GM06990 (cell line): ENCODE measurements at places on chromosomes 2 and 18.

DNA sequence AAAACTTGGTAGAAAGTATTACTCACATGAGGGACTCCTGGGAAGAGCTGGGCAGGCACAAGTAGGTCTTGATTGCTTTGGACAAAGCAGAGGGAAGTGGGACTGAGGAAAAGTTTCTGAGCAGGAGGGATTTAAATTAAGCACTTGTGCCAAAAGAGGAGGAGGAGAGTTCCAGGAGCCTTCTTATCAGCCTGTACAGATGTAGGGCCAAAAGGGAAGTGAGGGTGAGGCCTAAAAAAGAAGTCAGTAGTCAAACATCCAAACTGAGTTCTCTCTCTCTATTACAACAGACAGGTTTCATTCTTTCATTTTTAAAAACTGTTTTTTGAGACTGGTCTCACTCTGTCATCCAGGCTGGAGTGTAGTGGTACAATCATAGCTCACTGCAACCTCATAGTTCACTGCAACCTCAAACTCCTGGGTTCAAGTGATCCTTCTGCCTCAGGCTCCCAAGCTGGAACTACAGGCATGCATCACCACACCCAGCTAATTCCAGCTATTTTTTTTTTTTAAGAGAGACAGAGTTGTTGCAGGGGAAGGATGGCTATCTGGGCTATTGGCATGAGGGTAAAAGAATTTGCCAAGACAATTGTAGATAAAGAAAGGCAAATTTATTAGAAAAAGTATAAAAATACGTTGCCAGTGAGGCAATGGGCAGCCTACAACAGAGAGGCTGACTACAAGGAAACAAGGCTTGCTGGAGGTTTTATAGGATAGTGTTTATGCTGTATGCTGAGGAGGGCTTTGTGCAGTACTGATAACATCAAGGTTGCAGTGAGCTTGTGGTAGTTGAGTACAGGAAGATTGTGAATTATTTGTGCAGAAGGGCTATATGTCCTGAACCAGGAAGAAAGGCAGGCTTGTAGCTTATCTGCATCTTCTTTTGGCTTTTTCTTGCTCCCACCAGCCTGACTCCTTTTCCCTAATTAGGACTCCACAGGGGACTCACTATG, 29.0 kb downstream of the CFAP210 start:
- no peak for DNase-seq

DNA sequence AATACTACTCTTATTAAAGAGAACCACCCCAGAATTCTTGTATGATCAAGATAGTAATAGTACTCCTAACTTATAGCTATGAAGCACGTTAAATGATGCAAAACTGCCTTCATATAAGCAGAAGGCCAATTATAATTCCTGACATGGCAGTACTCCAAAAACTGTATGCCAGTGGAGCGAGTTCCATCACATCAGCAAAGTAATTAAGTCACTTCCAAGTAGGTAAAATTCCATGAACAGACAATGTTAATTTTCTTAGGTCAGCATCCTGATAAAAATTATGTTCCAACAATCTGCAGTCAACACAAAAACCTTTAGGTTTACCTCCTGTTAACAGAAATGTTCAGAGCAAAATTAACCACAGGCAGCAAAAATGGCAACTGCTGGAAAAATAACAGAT, 136.7 kb downstream of the CDH2 start:
- DNase-seq: no peak

GRCh38 chr2:70978341-70979179, at the start of gene ANKRD53:
ANKRD53 (plus strand) TSS chr2:70978630; CDS start chr2:70978646, 16 bp downstream.
- peak; percentile 41 for DNase-seq

GRCh38 chr2:160735696-160736095, 242.1 kb upstream of the RBMS1 start:
- DNase-seq: no peak

GRCh38 chr2:159168707-159169106, 117.8 kb downstream of the WDSUB1 start:
- DNase-seq: no peak

DNA sequence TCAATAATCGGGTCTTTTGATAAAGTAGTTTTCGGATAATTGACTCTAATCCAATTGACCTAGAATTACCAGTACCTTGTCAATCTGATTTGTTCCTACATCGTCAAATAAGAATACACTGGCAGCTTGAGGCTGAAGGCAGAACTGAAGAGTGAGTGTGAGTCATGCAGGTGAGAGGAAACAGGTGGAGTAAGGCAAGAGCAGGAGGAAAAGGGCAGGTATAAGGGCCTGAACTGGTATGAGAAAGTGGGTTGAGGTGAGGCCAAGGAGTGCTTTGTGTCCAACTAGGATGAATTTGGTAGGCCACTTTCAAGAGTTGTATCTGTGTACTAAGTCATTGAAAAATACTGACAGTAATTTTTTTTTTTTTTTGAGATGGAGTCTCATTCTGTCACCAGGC, 186.0 kb downstream of the ZNF385B start:
- DNase-seq: no peak

DNA sequence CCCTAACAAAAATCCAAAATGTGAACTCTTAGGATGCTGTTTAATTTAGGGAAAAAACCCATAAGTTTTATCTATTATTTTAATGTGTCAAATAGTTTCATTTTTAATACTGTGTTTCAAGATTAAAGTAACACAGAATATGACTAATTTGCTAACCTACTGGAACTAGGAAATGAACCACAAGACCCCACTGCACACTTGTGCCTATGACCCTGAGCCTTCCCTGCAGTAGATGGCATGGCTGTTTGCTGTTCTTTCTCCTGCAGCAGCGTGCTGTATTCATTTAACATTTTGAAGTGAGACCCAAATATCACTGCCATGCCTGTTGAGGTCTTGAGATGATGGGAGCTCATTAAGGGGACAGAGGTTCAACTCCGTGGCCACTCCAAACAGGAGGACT, 565.2 kb upstream of the NRP2 start:
- DNase-seq: no peak

GRCh38 chr2:105102963-105103421, 65.1 kb downstream of the MRPS9 start:
- no peak for DNase-seq

- no peak for DNase-seq
Measured at GRCh38 chr2:155687181-155687580, 645.3 kb downstream of the NR4A2 start.

GRCh38 chr2:209642146-209642820, 129.3 kb upstream of the UNC80 start:
- DNase-seq: no peak

DNA sequence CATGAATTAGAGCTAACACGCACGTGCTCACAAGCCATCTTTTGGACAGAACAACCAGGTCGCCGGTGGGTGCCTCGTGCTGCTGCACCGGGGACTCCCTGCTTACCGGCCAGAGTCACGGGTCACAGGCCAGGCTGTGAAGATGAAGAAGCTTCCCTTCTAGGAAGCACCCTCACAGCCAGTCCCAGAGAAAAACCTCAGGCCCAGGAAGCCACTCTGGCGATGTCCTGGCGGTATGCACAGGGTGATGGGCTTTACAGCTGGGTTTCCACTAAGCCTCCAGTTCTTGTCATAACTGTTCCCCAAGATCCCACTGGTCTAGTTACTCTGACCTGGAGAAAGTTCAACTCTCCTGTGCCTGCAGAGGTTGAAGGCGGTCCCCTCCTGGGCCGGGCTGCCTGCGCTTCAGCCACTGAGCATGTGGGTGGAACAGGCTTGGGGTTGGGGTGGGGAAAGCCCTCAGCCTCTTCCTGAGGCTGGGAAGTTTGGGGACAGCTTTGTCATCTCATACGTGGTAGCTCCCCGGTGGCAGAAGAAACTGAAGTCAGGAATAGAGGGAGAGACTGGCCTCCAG, 15.2 kb upstream of the DIS3L2 start:
- DNase-seq: no peak

DNA sequence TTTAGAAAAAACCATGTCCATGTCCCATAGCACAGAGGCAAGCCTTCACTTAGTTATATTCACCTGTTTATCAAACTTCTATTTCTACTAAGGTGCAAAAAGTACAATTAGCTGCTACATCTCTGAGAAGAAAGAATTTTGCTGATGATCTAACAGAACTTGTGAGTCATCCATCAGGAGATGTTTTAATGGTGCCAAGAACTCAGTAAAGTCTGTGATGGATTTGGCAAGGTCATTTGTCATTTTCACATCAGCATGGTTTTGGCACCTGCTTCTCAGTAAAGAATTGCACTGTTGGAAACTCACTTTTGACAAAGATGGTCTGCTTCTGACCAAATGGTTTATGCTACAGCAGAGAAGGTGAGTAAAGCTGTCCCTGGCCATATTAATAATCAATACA, 195.7 kb upstream of the TMEFF2 start:
- DNase-seq: no peak

GRCh38 chr2:41782306-41783158, 265.3 kb upstream of the PKDCC start:
- DNase-seq: no peak

GRCh38 chr2:236054621-236055305, 113.4 kb downstream of the GBX2 start:
- no peak for DNase-seq

- DNase-seq: no peak
Measured at GRCh38 chr2:234491281-234491680, 5.6 kb downstream of the ARL4C start.

DNA sequence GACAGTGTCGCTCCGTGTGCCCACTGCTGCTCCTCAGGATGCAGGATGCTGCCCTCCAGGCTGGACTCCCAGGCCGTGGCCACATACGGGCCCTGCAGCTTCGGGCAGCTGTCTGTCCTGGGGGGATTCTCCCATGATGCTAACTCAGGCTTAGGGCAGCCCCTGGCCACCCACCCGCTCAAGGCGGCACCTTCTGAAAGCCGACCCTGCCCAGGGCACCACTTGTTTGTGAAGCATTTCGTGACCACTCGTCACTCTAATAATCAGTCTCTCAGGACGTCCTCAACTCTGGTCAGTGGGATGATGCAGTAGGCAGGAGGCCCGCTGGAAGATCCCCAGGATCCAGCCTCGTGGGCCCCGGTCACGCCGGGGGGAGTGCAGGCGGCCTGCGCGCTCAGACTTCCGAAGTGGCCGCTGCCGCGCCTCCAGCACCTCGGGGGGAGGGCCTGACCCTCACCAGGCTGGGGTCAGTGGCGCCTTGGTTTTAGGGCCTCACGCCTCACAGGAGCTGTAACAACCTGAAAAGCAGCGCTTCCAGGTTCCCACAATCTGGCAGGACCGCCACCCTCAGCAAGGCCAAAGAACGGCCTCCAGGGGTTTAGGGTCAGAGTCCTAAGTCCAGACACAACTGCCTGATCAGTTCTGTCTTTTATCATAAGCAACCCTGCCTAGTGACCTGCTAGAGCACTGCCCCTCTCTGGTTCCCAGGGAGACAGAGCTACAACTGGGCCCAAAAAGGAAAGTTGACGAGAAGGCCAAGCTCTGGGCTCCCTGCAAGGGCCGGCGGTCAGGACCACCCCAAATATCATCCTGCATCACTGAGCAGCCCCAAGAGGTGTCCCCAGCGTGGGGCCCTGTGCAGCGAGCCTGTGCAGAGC, 53.0 kb downstream of the EIPR1 start:
- DNase-seq: no peak

DNA sequence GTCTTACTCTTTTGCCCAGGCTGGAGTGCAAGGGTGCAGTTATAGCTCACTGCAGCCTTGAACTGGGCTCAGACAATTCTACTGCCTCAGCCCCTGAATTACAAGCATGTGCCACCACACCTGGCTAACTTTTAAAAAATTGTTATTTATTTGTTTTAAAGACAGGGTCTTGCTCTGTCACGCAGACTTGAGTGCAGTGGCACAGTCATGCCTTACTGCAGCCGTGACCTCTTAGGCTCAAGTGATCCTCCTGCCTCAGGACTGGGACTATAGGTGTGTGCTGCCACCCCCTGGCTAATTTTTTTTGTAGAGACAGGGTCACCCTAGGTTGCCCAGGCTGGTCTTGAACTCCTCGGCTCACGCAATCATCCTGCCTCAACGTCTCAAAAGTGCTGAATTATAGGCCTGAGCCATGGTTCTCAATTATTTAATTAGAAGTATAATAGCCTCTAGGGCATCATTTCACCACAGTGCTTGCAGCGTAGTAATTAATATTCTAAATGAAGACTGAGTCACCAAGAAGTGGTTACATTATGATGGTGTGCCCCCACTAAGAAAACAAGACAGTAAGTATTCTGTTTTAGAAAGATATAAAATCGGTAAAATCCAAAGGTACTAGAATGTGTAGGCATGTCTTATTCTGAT, 69.6 kb downstream of the EML4 start:
- peak; percentile 8 for DNase-seq

DNA sequence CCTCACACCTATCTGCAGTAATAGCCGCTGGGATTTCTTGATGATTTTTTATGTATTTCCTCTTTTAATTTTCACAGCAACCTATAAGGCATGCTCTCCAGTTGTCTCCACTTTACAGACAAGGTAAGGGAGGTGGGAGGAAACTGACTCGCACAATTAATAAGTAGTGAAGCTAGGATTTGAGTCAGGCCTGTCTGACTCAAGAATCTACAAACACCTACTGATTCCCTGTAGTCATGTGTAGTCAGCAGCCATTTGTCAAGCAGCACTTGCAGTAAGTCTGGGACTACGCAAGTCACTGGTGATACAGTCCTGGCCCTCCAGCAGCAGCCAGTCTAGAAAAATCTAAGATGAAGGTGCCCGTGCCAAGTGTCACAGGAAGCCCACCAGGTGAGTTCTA, 193.6 kb upstream of the PKDCC start:
- no peak for DNase-seq

DNA sequence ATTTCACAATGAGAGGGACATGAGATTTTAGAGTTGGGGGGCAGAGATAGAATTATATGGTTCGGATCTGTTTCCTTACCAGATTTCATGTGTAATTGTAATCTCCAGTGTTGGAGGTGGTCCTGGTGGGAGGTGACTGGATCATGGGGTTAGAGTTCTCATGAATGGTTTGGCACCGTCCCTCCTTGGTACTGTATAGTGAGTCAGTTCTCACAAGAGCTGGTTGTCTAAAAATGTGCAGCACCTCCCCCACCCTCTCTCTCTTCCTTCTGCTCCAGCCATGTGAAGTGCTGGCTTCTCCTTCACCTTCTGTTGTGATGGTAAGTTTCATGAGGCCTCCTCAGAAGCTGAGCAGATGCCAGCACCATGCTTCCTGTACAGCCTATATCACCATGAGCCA, 138.1 kb downstream of the SCG2 start:
- no peak for DNase-seq

GRCh38 chr18:46281185-46282176, 177.3 kb downstream of the HAUS1 start:
- DNase-seq: peak; percentile 12

DNA sequence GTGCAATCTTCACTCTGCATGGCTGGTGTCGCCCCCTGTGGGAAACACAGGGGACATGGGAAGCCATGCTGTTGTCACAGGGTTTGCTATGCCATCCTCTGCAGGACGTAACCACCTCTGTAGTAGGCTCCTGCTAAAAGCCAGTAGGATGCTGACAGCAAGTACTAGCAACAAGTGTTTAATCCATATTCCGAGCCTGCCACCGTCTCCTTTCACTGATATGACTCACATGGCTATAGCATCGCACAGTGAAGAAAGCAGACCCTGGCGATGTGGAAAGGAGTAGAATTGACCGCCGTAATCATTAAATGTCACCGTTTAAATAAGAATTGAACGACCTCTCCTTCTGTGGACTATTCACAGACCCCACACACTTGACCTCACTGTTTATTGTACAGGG, 57.8 kb downstream of the CD8B2 start:
- DNase-seq: no peak

- no peak for DNase-seq
Measured at GRCh38 chr2:168602379-168602778, 146.3 kb downstream of the CERS6 start.
